ENCODE measurements at places on chromosomes 4 and X.

DNA sequence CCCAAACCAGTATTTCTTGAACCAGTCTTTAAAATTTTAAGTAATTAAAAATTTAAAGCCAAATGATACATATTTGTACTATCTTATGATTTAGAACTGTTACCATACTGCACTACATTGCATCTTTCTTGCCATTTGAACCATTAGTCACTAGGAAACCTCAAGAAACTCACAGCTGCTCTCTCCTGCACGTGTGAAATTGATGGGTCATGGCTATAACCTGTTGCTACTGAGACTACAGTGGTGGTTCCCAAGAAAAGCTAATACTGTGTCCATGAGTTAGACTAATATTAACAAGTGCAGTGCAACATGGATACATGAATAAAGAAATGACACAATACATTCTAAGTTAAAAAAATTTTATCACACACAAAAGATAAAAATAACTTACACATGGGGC lies 88.4 kb downstream of the PDE5A start:
- DNase-seq, result no peak

DNA sequence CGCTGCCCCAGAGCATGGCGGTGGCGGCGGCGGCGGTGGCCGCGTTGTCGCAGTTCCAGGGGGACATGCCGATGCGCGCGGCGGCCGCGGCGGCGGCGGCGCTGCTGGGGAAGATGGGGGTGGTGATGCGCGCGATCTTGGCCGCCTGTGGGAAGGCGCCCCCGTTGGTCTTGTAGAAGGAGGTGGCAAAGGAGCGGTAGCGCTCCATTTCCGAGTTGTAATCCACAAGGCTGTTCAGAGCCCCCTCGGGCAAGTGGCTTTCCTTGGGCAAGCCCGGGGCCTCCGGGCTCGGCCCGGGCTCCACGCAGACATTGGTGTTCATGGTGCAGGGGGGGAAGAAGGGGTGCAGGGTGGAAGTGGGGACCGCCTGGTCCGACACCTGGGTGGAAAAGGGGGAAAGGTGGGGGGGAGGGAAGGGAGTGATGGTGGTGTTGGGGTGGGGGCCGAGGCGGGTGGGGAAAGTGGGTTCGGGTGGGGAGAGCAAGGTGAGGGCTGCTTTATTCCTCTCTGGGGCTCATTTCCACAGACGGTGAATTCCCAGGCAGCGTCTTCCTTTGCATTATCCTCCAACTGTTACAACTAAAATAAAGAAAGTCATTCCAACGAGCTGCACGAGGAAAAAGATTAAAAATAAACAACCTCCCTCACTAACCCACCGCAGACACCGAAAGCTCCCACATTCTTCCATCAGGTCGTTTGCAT lies 3.1 kb downstream of the CXXC4 start:
- DNase-seq, result no peak

- no peak for DNase-seq
Observed at GRCh38 chr4:6991771-6992557, 51.2 kb upstream of the TADA2B start.

- DNase-seq, result no peak
Observed at GRCh38 chrX:1427756-1428155, 25.0 kb downstream of the ASMTL start.

GRCh38 chr4:173537613-173538147 lies 7.7 kb upstream of the HAND2 start:
- DNase-seq, result no peak

- DNase-seq, result no peak
Observed at GRCh38 chrX:153520287-153520917, 3.0 kb downstream of the ATP2B3 start.

All from stimulated activated CD8-positive, alpha-beta memory T cell treated with anti-CD3 and anti-CD28 coated beads, Interleukin-12 subunit alpha, Interleukin-12 subunit beta, amount 100 ng/mL, for 1 hour (primary cell).